Neural progenitor cell (in vitro differentiated cells): ENCODE measurements at places on chromosomes 5 and 9.
A peak's percentile ranks its signal among the peaks of the same experiment; 100 is the strongest.

- H3K27me3 ChIP-seq = no peaks in the 10 kb centered on the region
- H3K4me1 ChIP-seq = peaks cover 7% of the 10 kb centered on the region
- no peak for DNase-seq
- peak overlapping the region; percentile 9 for H3K27ac ChIP-seq
- H3K4me3 ChIP-seq = no peak overlapping the region
- no peaks in the 10 kb centered on the region for H3K36me3 ChIP-seq
These were observed 65.1 kb downstream of the BASP1 start for GRCh38 chr5:17282283-17283120.

DNA sequence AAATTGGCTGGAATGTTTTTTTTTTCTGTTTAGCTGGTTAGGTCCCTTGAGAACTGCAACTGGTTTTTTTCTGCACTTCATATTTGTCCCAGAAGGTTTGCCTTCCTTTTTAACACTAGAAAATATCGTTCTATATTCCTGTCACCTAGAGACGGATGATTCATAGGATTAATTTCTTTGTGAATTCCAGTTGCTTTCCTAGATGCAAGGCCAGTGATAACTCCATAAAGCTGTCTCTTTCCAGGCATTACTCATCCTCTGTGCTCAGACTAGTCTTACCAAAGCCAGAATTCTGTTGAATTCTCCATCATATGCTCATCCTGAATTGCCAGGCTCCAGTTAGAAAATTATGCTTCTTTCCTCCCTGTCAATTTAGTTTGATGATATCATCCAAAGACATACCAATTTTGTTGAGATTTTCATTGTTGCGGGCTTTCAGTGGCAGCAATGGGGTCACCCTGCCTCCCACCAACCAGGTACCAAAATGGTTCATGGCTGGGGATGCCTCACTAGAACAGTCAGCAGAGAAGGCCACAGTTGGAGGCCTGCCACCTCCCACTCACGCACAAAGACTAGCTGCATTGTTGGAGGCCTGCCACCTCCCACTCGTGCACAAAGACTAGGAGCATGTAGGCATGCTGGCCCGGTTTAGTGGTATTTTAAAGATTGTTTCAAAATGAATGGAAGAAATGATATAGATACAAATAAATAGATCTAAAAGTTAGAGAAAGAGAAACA lies 8.5 kb downstream of the BAAT start:
- no peaks in the 10 kb centered on the region for H3K27me3 ChIP-seq
- peaks cover 11% of the 10 kb centered on the region for H3K4me1 ChIP-seq

GRCh38 chr5:110917161-110917875 lies 154.2 kb upstream of the TSLP start:
- no peak for DNase-seq
- H3K36me3 ChIP-seq = no peaks in the 10 kb centered on the region
- no peak overlapping the region for H3K4me3 ChIP-seq
- no peaks in the 10 kb centered on the region for H3K27me3 ChIP-seq
- H3K27ac ChIP-seq = no peak overlapping the region

DNA sequence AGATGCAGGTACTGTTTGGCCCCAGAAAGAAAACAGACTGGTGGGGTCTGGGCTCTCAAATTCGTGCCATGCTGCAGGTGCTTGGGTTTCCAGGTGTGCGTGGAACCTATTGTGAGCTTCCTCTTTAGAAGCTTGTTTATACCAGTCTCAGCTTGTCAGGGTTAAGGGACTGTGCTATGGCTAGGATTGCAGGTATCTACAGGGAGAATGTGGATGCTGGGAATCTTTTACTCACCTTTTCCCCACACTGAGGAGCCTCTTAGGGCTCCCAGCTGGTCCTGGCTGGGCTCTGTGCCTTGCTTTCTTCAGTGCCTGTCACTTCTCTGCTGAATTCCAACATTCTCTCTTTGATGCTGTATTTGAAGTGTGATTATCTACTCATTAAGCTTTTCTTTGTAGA lies 111.8 kb downstream of the WDR70 start:
- H3K4me1 ChIP-seq = no peaks in the 10 kb centered on the region
- H3K4me3 ChIP-seq = no peak overlapping the region
- no peaks in the 10 kb centered on the region for H3K36me3 ChIP-seq
- no peak overlapping the region for H3K27ac ChIP-seq

- H3K27ac ChIP-seq = no peak overlapping the region
- no peaks in the 10 kb centered on the region for H3K4me1 ChIP-seq
- H3K36me3 ChIP-seq = no peaks in the 10 kb centered on the region
- no peaks in the 10 kb centered on the region for H3K27me3 ChIP-seq
These were observed 265.1 kb upstream of the TAS2R1 start for GRCh38 chr5:9895302-9895645.

DNA sequence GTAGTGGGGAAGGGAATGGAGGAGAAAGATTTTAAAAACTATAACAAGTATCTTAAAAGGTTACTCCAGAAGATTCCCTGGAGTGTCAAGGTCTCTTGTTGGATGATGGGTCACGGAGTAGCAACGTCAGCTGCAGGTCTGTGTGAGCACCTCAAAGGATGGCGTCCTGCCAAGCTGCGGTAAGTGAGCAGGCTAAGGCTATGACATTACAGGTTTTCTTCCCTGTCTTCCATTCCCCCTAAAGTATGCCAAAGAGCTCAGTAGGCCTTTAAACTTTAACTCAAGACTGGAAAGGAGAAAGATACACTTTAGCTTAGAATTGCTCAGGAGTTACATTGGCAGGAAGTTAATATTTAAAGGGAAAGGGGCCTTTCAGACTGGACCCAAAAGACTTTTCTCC lies 17.5 kb downstream of the SPOCK1 start:
- no peaks in the 10 kb centered on the region for H3K36me3 ChIP-seq
- peaks cover 3% of the 10 kb centered on the region for H3K4me1 ChIP-seq
- no peaks in the 10 kb centered on the region for H3K27me3 ChIP-seq

DNA sequence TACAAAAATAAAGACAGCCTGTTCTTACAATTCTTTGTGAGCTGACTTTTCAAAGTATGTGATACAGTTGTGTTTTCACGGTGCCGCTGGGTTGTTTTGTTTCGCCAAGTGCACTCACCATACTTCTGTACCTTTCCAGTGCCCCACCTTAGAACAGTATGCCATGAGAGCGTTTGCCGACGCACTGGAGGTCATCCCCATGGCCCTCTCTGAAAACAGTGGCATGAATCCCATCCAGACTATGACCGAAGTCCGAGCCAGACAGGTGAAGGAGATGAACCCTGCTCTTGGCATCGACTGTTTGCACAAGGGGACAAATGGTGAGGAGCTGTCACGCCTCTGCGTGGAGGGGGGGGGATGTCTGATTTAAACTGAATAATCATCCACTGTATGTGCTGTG lies 12.9 kb downstream of the CCT5 start:
- no peak overlapping the region for H3K27ac ChIP-seq
- H3K27me3 ChIP-seq = no peaks in the 10 kb centered on the region
- no peak for DNase-seq

GRCh38 chr9:133781828-133782135 lies 43.6 kb upstream of the SARDH start:
- H3K27me3 ChIP-seq = no peaks in the 10 kb centered on the region
- H3K4me1 ChIP-seq = no peaks in the 10 kb centered on the region
- no peak for DNase-seq
- no peaks in the 10 kb centered on the region for H3K36me3 ChIP-seq
